ENCODE measurements at places on chromosomes 2 and 18.
A peak's percentile ranks its signal among the peaks of the same experiment; 100 is the strongest.

- no peak for DNase-seq
Measured at GRCh38 chr2:9217838-9218770, 11.5 kb downstream of the ASAP2 start.

DNA sequence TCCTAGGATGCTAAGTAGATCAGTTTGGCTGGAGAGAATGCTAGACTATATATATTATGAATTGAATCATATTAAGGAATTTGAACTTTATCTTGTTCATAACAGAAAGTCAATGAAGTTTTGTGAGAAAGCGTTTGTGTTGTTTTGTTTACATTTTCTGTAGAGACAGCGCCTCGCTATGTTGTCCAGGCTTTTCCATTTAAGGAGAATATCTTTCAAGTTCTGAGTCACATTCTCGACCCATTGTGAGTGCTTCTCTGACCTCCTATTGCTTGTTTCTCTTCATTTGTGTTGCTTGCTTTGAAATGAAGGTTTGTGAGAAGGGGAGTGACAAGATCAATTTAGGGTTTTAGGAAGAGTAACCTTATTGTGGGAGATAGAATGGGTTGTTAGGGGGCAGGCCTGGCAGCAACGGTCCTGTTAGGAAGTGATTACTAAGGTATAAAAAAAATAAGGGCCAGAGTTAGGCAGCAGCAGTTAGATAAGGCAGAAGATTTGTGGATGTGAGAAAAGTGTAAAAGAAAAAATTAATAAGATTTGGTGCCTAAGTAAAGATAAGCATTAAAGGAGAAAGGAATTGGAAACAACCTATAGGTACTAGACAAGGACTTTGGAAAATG is 47.6 kb upstream of the ACVR1 start:
- DNase-seq: no peak

DNA sequence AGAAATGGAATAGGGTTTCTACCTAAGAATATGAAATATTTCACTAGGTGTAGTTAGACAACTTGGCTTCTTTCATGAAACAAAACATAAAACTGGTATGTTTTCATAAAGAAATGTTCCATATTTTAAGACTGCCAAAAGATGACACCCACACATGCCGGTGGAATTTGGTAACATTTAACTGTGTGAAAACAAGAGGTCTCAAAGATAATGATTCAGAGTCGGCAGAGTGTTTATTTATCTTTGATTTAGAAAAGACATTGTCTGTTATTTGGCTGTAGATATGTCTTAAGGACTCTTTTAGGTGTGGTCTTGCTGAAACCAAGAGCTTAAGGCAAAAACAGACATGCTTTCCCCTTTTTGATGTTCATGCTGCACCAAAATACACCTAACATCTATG is 63.5 kb upstream of the FN1 start:
- peak; percentile 18 for DNase-seq

DNA sequence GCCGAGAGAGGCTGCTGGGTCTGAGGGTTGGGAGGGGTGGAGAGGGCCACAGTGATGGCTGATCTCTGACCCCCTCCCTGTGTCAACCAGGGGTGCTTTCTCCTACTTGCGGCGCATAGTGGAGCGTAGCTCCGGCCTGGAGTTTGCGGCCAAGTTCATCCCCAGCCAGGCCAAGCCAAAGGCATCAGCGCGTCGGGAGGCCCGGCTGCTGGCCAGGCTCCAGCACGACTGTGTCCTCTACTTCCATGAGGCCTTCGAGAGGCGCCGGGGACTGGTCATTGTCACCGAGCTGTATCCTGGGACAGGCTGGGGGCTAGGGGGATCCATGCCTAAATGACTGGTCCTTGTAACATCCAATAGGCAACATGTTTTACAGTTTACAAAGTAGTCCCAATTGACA is 20.9 kb upstream of the GMPPA start:
- no peak for DNase-seq

DNA sequence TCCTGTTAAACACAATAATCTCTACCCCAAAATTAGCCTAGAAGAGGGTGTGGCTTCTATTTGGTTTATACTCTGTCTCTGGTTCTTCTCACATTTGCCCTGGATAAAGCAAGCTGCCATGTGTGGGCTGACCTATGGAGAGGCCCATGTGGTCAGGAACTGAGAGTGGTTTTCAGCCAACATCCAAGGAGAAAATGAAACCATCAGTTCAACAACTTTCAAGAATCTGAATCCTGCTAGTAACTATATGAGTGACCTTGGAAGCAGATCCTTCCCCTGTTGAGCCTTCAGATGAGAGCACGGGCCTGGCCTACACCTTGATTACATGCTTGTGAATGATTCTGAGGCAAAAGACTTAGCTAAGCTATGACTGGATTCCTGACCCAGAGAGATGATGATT is 11.5 kb upstream of the TRIB2 start:
- no peak for DNase-seq

DNA sequence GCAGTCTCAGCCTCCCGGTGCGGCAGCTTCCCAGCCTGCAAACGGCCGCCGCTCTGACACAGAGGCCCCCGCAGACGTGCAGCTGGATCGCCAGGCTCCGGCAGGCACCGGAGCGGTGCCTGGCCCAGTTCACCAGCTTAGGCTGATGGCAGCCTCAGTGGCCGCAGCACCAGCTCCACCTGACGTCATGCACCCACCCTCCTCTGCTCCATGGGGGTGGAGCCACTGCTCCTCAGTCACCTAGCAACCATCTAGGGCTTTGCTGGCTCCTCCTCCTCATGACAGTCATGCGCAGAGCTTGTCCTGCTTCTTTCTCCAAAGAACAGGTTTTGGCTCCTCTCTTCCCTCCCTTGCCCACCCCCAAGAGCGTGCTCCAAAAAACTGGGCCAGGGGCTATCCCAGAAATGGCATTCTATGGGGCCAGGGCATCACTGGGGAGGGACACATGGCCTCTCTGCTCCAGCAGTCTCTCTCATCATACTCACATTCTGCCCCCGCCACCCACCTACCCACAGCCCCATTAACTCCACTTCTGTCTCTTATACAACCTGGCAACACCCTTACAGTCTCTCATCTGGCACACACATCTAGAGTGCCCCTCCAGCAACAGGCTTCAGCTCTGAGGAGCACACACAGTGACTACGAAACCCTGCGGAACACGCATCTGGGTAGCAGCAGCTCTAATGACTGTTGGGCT is 5.5 kb downstream of the DCTN1 start:
- DNase-seq: peak; percentile 67

GRCh38 chr2:227623226-227623625 is 5.9 kb downstream of the SCYGR4 start:
- peak; percentile 69 for DNase-seq

DNA sequence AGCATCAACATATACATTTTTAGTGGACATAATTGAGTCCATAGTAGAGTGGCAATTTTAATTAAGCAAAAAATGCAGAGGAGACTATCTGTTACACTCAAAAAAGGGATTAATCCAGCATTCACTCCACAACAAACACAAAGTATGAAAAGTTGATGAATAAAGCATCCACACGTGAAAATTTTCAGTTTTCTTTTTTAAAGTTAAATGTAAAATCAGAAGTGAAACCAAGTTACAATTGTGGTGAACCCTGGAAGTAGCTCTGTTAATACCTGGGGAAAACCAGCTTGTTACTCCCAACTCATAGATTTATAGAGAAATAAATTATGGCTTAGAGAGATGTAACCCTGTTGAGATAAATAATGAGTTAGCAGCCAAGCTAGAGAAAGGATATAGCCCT is 807.8 kb downstream of the TRIB2 start:
- DNase-seq: no peak

- peak; percentile 55 for DNase-seq
Measured at GRCh38 chr2:183063083-183063482, 15.5 kb upstream of the DUSP19 start.

GRCh38 chr2:241358470-241358869 is 2.4 kb downstream of the FARP2 start:
- no peak for DNase-seq

- DNase-seq: no peak
Measured at GRCh38 chr2:199220920-199221319, 236.8 kb downstream of the SATB2 start.

- peak; percentile 53 for DNase-seq
Measured at GRCh38 chr2:168500516-168500915, 44.4 kb downstream of the CERS6 start.

DNA sequence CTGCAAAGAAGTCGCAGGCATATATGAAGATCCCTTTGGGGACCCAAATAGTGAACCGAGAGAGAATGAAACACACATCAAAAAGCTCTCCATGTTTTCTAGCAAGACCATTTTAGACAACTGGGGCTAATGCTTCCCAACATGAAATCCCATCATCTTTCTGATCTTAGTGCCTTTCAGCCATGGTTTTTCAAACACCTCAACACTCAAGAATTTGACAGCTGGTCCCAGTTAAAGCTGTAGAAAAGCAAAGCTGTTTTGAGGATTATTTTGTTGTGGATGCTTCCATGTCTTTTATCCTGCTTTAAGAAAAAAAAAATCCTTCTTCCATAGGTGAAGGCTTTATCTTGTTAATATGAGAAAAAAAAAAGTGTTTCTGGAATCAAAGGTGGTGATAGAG is 259.1 kb downstream of the STK39 start:
- no peak for DNase-seq

DNA sequence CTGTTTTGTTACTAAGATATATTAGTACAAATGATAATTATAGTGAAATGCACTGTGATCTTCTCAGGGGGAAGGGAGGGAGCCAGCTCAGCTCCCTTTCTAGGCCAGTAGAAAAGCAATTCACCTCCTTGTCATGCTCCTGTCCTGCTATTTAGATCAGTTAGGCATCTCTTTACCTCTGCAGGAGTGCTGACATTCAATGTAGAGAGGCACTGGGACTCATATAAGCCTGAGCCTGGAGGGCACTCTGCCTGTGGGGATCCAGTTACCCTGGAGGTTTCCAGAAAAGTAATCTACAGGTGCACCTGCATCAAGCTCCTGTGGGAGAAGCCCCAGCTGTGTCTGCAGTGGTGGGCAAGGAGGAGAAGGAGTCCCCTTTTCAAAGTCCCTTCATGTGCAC is 277.0 kb downstream of the CPS1 start:
- no peak for DNase-seq

GRCh38 chr2:26292646-26293045 is 47.9 kb downstream of the HADHB start:
- peak; percentile 14 for DNase-seq

- DNase-seq: no peak
Measured at GRCh38 chr2:17772532-17772931, 18.6 kb downstream of the GEN1 start.

GRCh38 chr18:10420561-10421352 is 33.7 kb upstream of the APCDD1 start:
- peak; percentile 85 for DNase-seq

DNA sequence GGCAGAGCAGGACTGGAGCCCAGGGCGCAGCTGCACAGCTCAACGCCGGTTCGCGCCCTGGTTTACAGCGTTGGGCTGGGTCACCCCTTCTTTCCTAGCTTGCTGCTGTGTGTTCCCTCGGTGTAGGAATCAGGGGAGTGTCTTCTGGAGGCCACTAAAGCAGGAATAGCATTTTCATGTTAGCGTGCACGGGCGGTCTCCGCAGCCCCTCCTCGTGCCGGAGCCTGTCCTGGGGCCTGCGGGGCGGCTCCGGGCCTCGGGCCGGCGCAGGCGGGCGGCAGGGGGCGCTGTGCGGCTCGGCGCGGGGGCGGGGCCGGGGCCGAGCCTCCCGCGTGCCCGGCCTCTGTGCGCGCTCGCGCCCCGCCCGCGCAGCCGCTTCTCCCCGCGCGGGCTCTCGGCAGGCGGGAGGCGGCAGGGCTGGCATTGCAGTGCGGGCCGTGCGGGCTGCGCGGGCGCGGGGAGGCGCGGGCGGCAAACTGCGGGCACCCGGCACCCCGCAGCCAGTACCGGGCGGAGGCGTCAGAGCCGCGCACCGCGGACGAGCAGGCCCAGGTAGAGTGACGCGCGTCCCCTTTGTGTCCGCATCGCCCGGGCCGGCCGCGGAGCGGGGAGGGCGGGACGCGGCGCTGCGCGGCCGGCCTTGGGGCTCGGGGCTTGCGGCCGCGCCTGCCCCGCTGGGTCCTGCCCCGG is at the start of gene RNF144A:
TSS of gene RNF144A (plus strand) at position 342 of the 690 bp plus-strand sequence. CDS start 79,515 bp downstream, outside the sequence.
- DNase-seq: peak; percentile 43

- no peak for DNase-seq
Measured at GRCh38 chr2:182187130-182187529, 201.5 kb downstream of the PPP1R1C start.

GRCh38 chr2:73249636-73250035 is 15.5 kb downstream of the CCT7 start:
- no peak for DNase-seq

DNA sequence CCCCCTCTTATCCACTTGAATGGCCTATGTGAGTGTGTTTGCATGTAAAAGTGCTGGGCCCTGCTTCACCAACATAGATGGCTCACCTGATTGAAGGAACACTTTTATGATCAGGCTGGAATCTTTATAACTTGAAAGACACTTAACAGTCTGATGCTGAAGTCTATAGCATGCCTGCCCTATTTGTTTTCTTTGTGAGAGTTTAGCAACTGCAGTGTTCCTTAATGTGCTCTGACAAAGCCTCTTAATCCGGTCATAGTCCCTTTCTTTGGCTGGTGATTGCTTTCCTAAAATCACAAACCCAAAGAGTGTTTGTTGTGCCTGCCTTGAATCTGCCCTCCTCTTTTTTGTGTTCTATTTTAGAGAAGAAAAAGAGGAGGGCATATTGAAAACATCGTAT is 1382.8 kb upstream of the CELF4 start:
- DNase-seq: no peak

GRCh38 chr2:9750224-9751215 is 92.8 kb upstream of the TAF1B start:
- DNase-seq: no peak

DNA sequence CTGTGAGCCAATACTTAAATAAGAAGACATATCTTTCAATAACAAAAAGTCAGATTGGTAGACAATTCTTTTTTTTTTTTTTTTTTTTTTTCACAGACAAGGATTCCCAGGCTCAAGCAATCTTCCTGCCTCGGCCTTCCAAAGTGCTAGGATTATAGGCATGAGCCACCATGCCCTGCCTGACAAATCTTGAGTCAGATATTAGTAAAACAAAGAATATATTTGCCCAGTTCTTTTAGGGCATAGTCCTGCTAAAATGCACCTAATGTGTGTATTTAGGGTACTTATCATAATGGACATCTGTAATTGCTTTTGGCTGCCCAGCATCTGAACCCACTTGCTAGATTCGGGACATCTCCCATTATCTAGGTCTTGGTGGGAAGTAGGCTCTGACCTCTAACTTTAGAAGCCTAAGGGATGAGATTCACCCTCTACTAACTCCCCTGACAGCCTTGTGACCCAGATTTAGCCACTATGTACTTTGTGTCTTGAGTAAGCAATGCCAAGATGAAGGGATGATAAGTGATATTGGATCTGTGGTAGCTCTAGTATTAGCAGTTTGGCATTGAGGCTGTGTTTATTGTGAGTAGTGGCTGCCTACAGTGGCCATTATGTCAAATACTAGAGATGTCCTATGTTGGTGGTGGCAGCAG is 18.5 kb upstream of the PSME4 start:
- no peak for DNase-seq

DNA sequence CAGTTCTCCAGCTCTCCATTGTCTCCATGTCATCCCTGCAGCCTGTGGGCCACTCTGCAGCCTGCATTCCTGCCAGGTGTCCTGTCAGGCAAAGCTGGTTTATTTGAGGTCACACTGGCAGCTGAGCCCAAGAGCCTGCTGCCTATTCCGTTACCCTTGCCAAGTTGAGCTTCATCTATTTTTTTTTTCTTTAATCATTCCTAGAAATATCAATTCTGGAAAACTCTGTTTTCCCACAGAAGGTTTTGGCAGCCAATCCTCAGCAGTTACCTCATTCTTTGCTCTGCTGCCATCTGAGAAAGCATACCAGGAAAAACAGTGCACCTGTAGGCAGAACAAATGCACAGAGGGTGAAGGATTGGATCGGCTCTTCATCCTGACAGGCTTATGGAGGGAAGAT is 411.0 kb upstream of the ACVR2A start:
- no peak for DNase-seq

GRCh38 chr2:68853035-68853434 is 18.2 kb downstream of the BMP10 start:
- no peak for DNase-seq

Measured in fibroblast of upper back skin (primary cell).